ENCODE measurements at places on chromosomes 5 and 9.

DNA sequence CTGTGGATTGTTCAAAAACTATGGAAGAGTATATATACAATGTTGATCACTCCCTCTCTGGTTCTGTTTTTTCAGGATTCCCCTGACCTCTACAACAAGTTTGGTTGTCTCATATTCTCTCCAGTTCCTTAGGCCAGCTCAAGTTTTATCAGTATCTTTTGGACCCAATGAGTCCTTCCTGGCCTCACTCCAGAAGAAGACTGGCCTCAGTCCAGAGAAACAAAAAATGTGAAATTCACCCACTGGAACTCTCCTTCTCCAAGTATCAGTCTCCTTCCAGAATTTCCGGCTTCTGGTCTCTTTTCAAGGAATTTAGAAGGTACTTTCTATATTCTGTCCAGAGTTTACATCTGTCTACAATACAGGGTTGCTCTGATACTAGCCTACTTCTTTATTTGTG lies 537.8 kb upstream of the FTMT start:
- DNase-seq, result no peak

GRCh38 chr5:37520811-37521210 lies 141.7 kb downstream of the WDR70 start:
- no peak for DNase-seq

DNA sequence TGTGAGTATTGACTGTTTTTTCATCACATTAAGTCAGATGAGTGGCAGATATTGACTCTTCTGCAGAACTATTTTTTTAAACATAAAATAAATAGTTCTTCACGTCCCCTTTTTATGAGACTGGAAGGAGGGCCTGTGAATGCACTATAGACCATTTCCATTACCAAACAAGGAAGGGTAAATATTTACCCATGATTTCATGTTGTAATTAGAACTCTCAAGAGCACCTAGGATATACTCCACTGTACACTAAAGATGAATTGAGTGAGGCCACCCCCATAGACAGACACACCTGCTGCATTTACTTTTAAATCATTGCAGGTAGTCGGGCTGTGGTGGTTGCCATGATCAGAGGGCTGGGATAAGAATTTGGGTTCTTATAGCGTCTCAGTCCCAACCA lies 22.6 kb downstream of the SLC36A1 start:
- no peak for DNase-seq

DNA sequence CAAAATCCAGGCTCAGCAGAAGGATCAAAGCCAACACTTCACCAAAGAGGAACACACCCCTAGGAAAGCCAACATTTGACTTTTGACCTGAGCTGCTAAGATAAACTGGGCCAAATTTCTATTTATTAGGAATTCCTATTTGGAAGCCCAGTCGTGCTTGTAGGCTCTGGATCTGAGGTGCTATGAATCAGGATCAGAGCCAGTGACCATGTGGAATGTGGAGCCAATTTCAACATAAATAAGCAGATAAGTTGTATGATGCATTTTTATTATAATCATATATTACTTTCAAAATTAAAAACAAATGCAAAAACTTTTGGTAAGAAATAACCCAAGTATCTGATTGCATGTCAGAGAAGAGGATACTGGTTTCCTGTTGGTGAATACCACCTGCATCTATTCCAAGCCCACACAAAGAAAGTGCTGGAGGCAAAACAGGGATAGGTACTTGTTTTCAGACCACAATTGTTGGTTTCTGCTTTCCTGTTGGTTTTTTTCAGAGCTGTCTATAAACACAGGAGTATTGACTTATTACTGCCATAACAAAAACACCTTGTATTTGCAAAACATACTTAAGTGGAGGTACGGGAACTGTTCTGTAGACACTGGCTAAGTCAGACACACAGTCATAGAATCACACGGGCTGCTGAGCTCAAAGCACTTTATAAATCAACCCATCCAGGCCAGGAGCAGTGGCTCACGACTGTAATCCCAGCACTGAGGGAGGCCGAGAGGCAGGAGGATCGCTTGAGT lies 52.8 kb downstream of the ARL15 start:
- no peak for DNase-seq

- no peak for DNase-seq
These were observed 286.4 kb upstream of the CDH12 start for GRCh38 chr5:23139338-23140171.

DNA sequence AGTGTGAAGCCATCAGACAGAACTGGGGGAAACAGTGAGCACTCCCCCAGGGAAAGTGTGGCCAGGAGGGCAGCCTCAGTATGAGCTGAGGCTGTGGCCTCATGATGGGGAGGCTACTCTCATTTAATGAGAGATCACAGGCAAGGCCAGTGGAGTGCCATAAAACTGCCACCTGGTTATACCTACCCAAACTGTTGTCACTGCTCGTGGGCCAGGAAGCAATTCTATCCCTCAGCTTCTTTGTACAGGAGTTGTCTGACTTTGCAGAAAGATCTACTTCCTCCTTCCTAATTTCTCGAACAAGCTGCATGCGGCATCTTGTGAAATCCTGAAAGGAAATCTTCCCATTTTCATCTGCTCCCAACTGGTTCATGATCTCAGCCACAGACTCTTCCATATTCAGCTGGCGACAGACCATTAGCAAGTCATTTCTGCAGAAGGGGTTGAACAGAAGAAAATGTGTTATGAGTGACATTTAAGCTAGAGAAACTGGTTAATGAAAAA lies 50.0 kb downstream of the TSSK1B start:
- no peak for DNase-seq

DNA sequence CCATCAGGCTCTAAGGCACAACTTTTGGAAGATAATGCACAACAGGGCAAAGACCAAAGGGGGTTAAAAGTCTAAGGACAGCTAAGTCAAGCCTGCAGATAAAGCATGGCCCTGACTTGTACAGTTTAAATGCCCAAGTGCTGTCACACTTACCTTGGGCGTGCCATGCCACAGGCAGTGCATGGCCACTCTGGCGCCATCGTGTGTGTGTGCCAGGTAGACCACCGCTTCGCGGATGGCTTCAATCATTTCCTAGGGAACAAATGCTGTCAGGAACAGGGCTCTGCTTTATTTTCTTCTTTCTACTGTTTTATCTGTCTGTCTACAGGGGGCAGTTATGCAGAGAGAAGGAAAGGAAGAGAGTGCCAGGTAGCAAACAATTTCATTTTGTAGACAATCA lies 19.3 kb downstream of the PUM3 start:
- no peak for DNase-seq

- DNase-seq, result no peak
These were observed 60.2 kb downstream of the PARP8 start for GRCh38 chr5:50726475-50727148.

GRCh38 chr5:43427306-43427705 lies 15.1 kb upstream of the CCL28 start:
- no peak for DNase-seq

GRCh38 chr5:40995801-40996586 lies 75.1 kb downstream of the MROH2B start:
- DNase-seq, result no peak

DNA sequence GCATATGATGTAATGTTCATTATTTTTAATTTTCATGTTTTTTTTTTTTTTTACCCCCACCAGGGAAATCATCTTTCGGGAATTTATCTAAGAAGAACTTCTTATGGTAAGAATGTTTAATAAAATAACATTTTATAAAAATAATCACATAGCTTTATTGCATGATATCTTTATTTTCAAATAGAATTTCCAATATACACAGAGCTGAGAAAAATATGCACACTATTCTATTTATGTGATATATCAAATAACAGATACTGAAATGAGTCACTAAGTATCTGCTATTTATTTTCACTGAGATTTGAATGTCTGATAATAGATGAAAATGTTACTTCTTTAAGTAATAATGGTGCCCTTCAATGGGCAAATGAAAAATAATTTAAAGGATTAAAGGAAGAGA lies 1217.3 kb downstream of the MAT2B start:
- no peak for DNase-seq

- DNase-seq, result no peak
These were observed 79.3 kb downstream of the BRINP1 start for GRCh38 chr9:119289740-119290433.

DNA sequence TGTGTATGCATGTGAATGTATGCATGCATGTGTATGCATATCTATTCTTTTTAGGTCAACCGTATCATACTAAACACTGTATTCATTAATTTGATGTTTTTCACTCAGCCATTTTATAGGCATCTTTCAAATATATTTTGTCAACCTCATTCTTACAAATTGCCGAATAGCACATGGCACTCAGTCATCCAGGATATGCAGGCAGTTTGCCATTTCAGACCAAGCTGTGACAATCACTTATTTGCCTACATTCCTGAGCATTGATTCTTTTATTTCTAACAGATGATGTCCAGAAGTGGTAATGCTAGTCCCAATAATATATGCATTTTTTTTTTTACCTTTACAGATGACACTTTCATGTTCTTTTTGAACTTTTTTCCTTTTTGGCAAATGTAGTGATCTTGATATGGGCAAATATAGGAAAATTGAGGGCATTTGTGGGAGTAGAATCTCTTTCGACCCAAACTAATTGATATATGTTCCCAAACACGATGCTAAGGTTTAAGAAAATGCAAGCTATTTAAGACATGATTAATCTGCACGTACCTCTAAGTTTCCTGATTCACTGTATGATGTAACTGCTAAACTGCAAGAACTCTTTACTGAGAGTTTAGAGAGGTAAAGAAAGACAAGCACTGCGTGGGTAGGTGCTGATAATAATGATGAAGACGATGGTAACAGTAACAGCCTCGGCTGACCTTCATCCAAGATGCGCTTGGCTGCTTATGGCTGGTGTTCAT lies 153.9 kb upstream of the DAP start:
- DNase-seq, result no peak

GRCh38 chr9:69578026-69578425 lies 94.1 kb downstream of the APBA1 start:
- no peak for DNase-seq

DNA sequence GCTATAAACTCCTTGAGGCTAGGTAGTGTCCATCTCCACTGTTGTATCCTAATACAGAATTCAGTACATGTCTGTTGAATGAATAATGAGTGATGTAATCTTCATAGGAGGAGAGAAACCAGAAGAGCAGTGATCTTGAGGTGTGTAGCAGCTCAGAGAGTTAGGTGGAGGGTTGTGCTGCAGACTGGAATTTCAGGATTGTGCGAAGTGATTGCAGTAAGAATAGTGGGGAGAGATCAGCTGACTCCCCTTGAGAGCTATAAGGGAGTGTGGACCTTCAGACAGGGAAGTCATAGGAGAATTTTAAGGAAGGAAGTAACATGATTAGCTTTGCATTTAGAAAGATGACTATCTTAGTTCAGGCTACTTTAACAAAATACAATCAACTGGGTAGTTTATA lies 4.4 kb downstream of the SNX24 start:
- DNase-seq, result no peak

DNA sequence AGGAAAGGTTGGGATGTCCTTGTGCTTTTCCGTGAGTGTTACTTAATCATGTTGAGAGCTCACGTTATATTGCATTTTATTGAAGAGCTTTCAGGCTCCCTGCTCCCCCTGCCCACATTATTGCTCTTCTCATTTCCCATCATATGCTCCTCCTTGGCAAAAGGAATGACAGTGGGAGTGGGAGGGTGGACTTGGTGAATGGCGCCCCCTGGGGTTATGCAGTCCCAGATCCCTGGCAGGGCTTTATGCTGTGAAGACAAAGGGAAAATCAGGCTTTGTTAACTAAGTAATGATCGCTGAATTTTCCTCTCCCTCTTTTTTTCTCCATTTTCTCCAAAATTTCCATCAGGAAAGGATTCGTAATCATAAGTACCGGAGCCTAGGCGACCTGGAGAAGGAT lies 166.6 kb downstream of the SMARCA2 start:
- DNase-seq, result no peak

DNA sequence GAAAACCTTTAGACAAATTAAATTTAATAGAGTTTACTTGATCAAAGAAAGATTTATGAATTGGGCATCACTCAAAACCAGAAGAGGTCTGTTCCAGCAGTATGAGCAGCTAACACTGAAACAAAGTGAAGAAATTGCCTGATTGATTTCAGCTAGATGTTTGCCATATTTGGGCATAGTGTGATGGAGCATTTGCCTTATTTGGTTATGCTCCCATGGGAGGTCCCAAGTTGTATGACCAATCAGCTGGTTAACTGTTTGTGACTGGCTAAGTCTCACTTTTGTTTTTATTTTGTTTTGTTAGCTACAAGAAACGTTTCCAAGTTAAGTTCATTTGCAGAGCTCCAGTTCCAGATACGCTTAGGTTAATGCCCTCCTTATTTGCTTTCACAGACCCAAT lies 53.3 kb upstream of the LMNB1 start:
- no peak for DNase-seq

- peak; percentile 27 for DNase-seq
These were observed 739 bp downstream of the CARD9 start for GRCh38 chr9:136372561-136373299.

DNA sequence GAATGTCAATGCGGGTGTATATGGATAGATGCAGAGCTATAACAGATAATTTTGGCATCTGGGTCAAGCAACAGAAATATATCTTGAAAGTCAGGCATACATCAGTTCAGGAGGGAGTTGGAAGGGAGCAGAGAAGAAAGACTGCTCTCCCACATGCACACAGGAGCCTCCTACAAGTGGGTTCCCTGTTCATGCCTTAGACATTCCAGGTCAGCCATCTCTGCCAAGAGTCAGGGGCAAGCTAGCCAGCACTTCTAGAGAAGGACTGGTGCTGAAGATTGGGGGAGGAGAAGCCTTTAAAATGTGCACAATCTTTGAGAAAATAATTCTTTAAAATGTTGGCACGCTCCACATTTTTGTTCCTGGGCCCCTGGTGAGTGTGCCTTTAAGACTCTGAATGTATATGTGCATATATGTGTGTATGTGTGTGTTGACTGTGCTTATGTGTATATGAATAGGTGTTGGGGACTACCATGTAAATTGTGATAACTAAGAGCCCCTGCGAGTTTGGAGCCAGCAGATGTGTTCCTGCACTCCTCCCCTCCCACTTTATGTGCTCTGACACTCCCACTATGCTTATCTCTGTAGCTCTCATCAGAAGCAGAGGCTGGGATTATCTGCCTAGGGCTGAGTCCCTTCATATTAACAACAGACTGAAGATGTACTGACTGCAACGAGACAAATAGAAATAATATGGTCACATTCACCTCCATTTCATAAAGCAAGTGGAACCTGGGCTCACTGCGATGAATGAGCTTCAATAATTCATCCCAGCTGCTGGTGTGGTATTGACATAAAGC lies 21.5 kb upstream of the DELE1 start:
- no peak for DNase-seq

DNA sequence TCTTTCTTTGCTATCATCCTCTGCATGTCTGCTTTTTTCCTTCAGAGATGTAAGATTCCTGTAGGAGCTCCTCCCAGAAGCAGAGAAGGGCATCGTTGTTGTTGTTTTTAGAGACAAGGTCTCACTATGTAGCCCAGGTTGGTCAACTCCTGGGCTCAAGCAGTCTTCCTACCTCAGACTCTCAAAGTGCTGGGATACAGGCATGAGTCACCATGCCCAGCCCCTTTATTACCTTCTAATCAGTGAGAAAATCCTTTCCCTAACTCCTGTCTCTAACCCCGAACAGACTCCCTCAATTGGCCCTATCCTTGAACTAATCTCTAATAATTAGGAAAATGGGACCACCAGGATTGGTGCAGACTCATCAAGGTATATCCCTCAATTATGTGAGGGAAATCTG lies 64.4 kb downstream of the GALNT10 start:
- DNase-seq, result no peak

GRCh38 chr9:22079873-22080341 lies 70.8 kb upstream of the CDKN2B start:
- DNase-seq, result peak; percentile 13

GRCh38 chr9:84893419-84894128 lies 224.0 kb downstream of the NTRK2 start:
- DNase-seq, result no peak

- DNase-seq, result no peak
These were observed 418.7 kb upstream of the WWC1 start for GRCh38 chr5:167872791-167873190.

GRCh38 chr9:107190061-107190935 lies 92.8 kb upstream of the RAD23B start:
- no peak for DNase-seq
